PC-9 (cell line): ENCODE measurements at places on chromosomes 1 and 21. TPM values are rescaled to one million over a fixed set of nuclear protein-coding genes. Genes with fewer than 3 reads are reported as not detected.

DNA sequence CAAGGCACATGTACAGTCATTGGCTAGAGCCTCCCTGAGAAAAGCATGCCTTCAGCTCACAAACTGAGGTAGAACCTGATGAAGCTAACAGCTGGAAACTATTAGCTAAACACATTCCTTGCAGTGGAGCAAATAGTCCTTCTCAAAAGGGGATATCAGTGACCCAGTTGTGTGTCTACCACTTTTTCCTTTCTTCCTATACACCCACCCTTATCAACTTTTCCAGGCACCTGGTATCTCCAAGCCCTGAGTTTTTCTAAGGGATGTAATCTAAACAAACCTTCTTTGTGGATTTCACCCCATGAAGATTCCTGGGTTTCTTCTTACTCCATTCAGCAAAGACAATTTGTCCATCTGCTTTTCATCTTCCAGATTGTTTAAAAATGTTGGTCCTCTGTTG lies 10.5 kb upstream of the ZSWIM5 start:
- DNase-seq, result no peak

GRCh38 chr1:153336650-153337049 lies 12.0 kb downstream of the PGLYRP4 start:
- DNase-seq, result no peak

DNA sequence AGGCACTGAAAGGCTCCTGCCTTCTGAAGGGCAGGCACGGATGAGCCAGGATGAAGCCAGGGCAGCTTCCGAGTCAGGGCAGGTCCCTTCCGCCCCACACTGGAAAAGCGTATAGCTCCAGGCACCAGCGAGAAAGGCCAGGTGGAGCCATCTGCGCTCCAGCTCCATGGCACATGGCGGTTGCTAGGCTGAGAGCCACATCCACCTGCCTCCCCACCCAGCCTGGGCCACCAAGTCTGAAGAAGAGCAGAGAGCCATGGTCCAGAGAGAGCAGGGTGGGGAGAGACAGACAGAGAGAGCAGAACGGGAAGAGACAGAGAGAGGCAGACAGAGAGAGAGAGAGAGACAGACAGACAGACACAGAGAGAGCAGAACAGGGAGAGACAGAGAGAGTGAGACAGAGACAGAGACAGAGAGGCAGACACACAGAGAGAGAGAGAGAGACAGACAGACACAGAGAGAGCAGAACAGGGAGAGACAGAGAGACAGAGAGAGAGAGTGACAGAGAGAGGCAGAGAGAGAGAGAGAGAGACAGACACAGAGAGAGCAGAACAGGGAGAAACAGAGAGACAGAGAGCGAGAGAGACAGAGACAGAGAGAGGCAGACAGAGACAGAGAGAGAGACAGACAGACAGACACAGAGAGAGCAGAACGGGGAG lies 5.2 kb downstream of the FNDC10 start:
- no peak for DNase-seq

DNA sequence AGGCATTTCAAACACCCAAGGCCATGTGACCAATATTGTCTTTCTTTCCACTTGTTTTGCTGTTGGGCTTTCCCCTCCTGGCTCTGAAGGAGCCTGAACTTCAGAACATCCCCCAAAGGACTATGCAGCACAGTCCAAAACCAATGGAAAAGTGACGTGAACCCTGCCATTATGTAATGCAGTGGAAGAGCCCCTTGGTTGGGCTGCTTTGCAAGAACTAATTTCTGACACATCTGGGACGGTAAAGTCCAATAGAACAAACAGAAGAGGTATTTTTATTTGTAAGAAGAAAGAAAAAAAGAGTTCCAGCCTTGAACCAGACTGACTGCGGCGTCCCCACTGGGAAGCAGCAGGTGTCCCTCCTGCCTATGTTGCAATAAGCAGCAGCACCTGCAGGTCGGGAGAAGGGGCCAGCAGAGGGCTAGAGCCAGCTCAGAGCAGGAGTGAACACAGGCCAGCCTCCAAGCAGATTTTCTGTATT lies 116.7 kb downstream of the CDC7 start:
- no peak for DNase-seq

DNA sequence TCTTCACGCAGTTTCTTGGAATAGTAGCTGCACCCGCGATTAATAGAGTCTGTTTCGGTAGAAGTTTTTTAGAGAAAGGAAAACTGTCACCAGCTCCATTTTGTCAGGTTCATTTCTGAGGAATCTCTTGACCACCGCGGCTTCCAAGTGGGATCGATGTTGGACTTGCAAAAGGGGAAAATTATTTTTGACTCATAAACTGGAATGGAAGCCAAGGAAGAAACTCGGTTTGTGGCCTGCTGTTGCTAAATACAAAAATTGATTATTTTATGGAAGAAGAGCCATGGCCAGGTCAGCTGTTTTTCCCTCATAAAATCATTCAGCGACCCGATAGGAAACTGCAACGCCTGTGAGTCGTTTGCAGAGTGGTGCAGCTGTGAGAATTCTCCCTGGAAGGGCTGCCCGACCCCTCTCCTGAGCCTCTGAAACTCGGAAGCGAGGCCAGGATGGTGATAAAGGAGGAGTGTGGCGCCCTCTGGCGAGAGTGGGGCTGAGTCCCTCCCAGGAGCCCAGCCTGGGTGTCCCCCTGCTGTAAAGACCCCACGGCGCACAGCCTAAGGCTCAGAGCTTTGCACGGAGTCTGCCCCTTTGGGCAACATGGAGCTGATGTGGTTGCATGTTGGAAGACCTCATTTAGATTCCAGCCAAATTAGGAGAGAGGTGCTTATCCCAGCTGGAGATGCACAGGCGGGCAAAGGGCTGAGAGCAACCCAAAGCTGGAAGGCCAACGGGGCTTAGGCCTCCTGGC lies 83.6 kb upstream of the SLC25A33 start:
- DNase-seq, result no peak

- DNase-seq, result no peak
Observed at GRCh38 chr1:207497941-207498340, 2.0 kb downstream of the CR1 start.

Gene INAVA
- 49.8 and 64.8 TPM in 2 replicates for total RNA-seq

DNA sequence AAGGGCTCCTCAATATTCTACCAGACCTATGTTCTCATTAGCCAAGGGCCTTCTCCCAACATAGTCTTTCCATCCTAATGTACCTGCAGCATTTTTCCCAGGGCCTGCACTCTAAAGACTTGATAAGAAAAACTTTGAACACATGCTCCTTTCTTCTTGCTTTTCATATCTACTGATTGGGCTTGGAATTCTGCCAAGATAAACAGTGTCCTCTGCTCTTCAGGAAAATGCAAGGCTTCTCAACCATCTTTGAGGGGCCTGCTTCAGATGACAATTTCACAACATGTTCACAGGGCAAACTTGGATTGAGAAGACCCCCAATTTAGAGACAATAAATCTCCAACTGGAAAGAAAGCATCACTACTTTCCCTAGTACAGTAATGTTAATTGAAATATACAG lies 25.8 kb upstream of the PPT1 start:
- no peak for DNase-seq

- no peak for DNase-seq
Observed at GRCh38 chr1:168608796-168609715, 32.7 kb downstream of the XCL1 start.
